Psoas muscle (tissue), 8 donors: ENCODE measurements at places on chromosomes 2 and 18. TPM values are rescaled to one million over a fixed set of nuclear protein-coding genes. Genes with fewer than 3 reads are reported as not detected.

- no peak for DNase-seq
Observed at GRCh38 chr18:40348196-40348595, 1606.8 kb upstream of the PIK3C3 start.

- DNase-seq: no peak
Observed at GRCh38 chr18:37305066-37305465, 260.5 kb downstream of the CELF4 start.

GRCh38 chr2:27754831-27755230, 16.7 kb upstream of the MRPL33 start:
- DNase-seq: no peak

DNA sequence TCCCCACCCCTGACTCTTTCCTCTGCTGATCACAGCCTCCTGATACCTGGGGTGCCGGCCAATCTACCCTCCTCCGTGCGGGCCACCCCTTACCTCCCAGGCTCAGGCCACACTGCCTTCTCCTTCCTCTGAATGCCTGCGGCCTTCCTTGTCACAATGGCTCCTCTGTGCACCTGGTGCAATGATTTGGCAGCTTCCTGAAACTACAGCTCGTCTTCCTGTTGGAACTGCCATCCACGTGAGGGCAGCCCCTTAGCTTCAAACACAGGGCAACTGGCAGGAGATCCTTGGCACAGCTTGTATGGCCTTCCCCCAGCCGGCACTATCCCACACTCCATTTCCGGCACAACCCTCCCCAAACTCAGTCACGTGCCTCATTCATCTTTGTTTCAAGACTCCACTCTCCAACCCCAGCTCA, 69.0 kb downstream of the STPG4 start:
- DNase-seq: no peak

- peak; percentile 79 for DNase-seq
Observed at GRCh38 chr2:9739531-9739964, 103.7 kb upstream of the TAF1B start.

DNA sequence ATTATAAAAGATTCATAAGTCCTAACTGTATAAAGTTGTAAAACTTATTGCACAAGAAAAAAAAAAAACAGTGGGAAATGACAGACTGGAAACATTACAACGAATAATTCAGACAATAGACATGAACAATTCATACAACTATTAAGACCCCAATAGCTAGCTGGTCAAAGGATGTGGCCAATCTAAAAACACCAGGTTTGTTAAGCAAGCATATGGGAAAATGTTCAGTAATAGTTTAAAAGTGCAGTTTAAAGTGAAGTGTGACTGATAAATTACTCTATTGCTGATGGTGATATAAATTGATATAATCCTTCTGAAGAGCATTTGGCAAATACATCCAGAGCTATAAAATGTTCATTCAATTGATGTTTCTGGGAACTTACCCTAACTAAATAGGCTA, 289.0 kb downstream of the CAMKMT start:
- DNase-seq: no peak

The TDRD15 gene
- total RNA-seq: not detected

The SRBD1 gene
- 4.6 TPM for total RNA-seq

The SERPINB11 gene
- not detected for total RNA-seq
